ENCODE measurements at places on chromosomes 2 and 18.
A peak's percentile ranks its signal among the peaks of the same experiment; 100 is the strongest.

GRCh38 chr2:71685941-71686611 lies 232.7 kb downstream of the DYSF start:
- no peak for DNase-seq

DNA sequence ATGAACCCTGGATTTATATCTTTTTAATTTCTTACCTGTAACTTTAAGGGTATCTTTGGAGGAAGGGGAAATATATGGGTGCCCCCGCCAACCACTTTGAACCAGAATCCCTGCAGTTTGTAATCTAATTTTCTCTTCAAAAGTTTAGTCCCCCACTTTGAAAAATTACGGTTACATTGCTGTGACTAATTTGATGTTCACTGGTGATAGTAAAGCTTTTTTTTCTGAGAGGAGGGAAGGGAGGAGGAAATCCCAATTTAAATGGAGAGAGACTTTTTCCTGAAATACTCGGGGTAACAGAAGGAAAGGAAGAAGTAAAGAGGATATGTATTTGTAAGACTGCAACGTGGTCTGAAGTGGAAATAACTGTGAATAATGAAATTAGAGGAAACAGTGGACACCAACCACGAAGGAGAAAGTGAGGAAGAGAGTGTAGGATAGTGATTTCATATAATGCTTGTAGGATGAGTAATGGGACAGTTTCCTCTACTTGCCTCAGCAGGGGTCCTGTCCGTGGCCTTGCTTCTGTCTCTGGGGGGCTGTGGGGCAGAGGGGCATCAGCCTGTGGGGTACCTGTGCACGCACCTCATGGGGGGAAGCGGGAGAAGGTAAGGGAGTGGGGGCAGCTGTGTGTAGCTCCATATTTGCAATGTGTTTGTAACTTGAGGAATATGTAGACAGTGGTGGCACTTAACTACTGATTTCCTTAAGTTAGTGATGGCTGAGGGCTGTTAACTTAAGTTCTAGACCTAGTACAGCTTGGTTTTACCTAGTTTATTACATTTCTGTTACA lies 161.1 kb downstream of the LTBP1 start:
- no peak for DNase-seq

DNA sequence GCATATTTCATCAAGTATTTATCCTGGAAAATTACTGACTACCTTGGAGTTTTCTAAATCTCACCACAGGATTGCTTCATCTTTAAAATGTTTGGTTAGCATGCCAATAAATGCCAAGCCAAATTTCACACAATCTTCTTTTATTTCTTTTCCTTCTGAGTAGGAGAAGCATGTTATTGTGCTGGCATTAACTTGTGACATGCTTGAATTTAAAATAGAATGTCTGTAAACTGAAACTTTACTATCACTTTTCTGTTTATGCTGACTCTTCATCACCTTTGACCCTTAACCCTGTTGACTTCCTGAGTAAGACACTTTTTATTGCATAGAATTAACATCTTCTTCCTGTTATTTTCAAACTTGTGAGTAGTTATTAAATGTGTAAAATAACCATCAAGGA lies 56.2 kb upstream of the LRRTM4 start:
- DNase-seq, result no peak

- DNase-seq, result peak; percentile 72
These were observed 153.7 kb downstream of the TGIF1 start for GRCh38 chr18:3603421-3604234.

DNA sequence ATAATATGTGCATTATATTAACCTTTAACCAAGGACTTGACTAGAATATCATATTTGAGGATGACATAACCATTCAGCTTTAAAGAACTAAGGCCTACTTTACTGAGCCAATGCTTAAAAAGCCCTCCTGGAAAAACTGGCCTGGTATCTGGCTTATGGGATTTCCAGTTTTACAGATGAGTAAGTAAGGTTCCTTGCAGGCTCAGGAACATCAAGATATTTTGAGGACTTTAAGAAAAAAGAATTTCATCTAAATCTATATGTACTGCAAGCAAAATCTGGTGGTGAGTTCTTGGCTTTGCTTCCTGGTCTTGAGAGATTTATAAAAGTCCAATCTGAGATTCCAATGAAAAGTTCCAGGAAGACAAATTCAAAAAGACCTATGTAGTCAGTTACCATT lies 417.0 kb upstream of the NRXN1 start:
- no peak for DNase-seq

DNA sequence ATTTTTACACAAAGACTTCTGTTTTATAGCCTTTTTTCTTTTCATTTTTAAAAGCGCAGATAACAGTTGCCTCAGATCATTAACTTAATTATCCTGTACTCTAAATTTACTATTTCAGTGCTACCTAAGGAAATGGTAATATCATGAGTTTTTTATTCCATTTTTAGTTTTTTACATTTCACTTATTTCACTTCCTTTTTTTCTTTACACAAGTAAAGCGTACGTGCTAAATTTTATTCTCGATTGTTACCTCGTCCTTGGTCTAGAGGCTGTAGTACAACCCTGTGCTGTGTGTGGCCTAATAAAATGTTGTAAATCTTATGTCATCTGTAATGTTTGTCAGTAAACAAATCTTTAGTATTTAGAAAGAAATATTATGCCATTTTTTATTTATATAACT lies 49.2 kb downstream of the CRIM1 start:
- DNase-seq, result peak; percentile 20

DNA sequence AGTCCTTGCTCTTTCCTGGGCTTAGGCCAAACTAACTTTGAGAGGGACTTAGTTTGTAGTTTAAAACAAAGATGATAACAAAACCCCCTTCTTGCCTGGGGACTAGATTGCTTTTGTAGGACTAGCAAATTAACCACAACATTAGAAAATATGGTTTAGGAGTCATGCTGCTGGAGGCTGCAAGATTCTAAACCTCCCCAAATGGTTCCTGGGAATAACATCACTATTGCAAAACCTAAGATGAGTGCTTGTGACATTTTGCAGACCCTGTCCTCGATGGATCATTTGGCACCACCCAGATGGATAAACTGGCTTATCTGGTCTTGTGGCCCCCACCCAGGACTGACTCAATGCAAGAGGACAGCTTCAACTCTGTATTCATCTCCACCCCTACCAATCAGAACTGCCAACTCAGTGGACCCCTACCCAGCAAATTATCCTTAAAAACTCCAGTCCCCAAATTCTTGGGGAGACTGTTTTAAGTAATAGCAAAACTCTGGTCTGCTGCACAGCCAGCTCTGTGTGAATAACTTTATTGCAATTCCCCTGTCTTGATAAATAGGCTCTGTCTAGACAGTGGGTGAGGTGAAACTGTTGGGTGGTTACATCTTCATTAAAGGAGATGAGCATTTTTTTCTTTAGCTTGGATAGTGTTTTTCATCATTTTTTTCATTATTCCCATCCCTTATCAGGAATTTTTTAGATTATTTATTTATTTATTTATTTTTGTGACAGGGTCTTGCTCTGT lies 58.9 kb downstream of the SPTBN1 start:
- no peak for DNase-seq

DNA sequence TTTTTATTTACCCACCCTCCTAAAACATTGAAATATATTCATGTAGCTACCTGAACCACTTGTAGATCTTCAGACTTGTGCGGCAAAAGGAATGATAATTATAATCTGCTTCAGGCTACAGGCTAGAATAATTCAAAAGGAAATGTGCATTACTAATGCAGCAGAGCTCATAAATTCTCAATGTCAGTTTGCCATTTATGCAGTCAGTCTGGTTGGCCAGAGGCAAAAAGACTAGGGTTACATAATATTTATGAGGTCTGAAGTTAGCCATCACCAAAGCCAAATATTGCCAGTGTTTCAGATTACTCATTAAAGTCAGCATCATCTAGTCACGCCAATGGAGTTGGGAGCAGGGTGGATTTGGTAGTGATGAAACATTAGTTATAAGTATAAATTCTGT lies 38.9 kb downstream of the METAP1D start:
- DNase-seq, result no peak

DNA sequence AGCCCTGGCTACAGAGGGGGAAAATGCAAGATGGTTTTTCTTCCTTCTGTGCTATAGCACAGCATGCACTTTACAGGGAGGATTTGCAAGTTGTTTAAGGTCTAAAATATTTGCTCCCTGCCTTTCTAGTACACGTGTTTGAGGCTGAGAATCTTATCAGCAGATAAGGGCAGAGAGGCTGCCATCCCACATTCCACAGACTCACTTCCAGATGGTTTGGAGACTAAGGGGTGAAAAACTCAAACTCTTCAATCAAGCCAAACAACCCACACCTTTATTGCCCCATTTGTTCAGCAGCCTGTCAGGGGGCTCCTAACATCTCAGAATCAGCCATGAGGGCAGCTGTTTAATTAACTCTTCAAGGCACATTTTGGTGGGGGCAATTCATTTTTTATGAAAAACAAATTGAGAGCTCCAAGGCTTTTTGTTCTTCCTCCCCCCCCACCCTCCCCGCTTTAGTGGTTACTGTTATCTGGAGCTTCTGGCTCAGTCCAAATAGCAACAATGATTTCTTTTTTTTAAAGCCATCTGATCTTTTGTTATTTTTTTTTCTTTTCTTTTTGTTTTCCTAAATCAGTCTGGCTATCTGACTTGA lies 242.6 kb upstream of the NT5C1B start:
- DNase-seq, result no peak

GRCh38 chr2:152635635-152636298 lies 81.5 kb downstream of the PRPF40A start:
- peak; percentile 67 for DNase-seq

GRCh38 chr18:36419188-36419899 lies 121.8 kb downstream of the FHOD3 start:
- no peak for DNase-seq

DNA sequence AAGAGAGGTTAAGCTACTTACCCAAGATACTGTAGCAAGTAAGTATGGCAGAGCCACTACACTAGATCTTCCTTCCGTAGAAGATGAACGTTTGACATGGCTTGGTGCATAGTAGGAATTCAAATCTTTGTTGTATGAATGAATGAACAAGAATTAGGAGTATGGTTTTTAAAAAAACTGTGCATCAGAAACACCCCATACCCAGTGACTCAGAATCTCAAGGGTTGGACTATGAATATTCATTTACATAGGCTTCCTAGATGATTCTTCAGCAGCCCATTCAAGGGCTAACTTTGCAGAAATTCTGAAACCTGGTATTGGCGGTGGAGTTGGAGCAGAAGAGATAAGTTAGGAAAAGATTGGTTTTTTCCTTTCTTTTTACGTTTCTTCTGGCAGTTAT lies 5.4 kb downstream of the ACTR3 start:
- DNase-seq, result no peak

- no peak for DNase-seq
These were observed 157.2 kb downstream of the RNF152 start for GRCh38 chr18:61735564-61736102.

- no peak for DNase-seq
These were observed 1.8 kb upstream of the MPV17 start for GRCh38 chr2:27324720-27325119.

DNA sequence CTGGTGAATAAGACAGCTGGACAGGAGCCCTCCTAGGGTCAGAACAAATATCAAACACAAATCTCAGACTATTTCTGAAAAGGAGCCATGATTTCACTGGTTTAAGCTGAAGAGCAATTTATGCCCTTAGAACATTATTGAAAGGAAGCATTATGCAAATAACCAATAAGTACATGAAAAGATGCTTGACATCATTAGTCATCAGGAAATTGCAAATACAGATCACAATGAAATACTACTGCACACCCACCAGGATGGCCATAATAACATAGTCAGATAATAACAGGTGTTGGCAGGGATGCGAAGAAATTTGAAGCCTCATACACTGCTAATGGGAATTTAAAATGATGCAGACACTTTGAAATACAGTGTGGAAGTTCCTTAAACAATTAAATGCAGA lies 176.4 kb upstream of the RAB6C start:
- DNase-seq, result no peak

GRCh38 chr18:34771958-34772357 lies 61.9 kb downstream of the DTNA start:
- no peak for DNase-seq

DNA sequence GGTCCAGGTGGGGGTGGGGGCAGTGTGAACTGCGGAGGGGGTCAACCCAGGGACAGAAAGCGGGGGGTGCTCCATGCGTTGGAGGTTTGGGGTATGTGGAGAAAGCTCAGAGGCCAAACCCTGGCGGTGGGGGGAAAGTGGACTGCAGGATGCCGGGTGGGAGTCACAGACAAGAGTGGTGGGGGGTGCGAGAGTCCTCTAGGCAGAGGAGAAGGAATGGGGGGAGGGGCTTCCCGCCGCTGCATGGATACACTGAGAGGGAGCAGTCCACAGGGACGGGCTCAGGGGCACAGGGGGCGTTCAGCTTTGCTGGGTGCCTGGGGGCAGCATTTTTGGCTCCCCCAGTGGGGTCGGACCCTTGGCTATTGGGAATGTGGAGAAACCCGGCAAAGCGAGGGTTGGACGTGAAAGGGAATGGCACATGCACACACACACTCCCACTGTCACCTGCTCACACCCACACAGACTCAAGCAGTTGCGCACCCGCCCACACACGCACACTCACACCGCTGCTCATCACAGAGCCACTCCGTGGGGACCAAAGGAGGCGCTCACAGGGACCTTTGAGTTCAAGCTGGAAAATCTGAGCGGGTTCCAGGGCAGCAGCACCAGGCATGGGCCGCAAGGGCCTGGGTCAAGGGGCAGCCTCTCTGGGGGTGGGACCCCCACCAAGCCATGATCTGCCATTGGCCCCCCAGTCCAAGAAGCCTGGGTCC lies 7.7 kb downstream of the GBX2 start:
- DNase-seq, result no peak

GRCh38 chr2:167489325-167489724 lies 601.0 kb downstream of the XIRP2 start:
- DNase-seq, result no peak

DNA sequence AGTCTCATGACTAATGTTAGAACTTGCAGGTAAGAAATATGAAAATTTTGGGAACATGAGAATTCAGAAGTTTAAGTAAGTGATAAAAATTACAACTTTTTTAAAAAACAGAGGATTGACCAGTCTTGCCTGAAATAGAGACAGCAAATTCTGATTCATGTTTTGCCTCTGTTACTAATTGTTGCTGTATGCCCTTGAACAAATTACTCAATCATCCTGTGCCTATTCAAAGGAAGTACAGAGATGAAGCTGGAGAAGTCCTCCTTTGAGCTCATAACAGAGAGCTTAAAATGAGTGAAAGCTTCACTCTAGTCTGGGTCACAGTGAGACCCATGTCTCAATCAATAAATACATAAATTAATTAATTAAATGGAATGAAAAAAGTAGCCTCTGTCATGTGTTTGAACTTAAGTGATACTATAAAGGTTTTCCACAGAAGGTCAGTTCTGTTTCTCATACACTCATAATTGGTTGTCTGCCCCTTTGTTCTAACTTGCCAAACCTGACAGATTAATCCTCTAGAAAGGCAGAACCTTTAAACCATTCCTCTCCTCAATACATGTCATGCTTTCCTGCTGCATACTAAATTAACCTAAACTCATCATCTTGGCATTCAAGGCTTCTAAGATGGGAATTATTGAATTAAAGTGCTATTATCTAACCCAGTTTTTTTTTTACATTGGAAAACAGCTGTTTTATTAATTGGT lies 374.6 kb upstream of the LRATD1 start:
- DNase-seq, result no peak
